SHP77 treated with DMSO at 0.1 percent for 48 hours (cell line): ENCODE measurements at places on chromosomes 11 and 22.

DNA sequence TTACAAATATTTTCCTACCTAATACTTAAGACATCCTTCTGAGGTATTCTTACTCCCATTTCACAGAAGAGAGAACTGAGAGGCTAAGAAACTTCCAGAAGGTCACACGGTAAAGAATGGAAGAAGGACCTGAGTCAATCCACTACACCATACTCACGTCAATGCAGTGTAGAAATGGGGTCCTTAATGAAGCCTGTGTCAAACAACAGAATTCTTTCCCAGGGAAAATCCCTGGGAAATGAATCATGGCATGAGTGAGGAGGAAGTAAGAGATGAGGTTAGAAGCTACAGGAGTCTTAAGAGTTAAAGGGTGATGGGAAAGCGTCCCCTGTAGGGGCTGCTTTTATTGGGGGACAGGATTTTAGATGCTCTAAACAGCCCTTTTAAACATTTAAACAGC is 147.9 kb downstream of the C11orf91 start:
- DNase-seq: no peak

DNA sequence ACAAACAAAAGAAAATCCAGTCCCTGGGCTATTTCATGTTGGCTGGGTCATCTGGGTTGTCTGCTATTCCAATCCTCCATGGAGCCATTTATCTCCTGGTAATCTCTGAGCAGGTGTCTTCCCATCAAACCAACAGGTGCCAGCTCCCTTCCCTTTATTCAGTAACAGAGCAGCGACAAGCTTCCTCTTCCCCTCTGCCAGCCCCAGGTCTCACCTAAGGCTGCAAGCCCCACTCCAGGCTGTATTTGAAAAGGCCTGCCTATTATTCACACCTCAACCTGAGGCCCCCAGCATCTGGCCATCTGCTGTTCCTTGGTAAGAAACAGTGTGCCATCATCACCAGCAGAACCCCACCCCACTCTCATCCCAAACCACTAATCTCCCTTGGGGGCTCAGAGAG is 436.2 kb downstream of the BUD13 start:
- no peak for DNase-seq

DNA sequence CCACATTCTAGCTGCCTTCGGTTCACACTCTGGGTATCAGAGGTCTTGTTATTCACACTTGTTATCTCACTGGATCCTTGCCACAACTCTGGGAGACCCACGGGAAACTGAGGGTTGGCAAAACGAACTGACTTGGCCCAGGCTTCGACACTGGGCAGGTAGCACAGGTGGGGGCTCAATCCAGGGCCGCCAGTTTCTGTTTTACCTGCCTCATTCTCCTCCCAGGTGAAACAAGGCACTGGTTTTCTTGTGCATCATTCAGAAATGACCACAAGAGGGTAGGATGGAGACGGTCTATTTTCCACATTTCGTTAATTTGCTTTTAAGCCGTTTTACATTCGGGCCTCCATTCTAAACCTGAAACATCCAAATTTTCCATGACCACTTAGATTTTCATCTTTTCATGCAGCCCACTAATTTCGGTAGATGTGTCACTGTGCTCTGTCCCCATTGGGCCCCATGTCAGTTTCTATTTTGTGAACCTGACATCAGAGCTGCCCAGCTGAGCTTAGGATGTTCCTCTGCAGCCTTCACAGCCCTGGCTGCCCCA is 108.1 kb downstream of the KIAA1671 start:
- DNase-seq: no peak

- DNase-seq: no peak
These were observed 21.0 kb upstream of the GDPD4 start for GRCh38 chr11:77322506-77322905.
